Activated T-cell treated with anti-CD3 and anti-CD28 coated beads for 24 hours (primary cell): ENCODE measurements at places on chromosomes 7 and 10.

- DNase-seq: no peak
Observed at GRCh38 chr7:134060874-134061273, 66.3 kb upstream of the LRGUK start.

GRCh38 chr7:44633254-44634186 is 27.1 kb downstream of the OGDH start:
- no peak for DNase-seq

- DNase-seq: no peak
Observed at GRCh38 chr7:40463446-40463845, 328.6 kb downstream of the SUGCT start.

- DNase-seq: peak; percentile 13
Observed at GRCh38 chr7:116952635-116953371, 498 bp upstream of the ST7 start.

GRCh38 chr10:31083765-31084184 is 52.1 kb upstream of the ZNF438 start:
- DNase-seq: peak; percentile 68

DNA sequence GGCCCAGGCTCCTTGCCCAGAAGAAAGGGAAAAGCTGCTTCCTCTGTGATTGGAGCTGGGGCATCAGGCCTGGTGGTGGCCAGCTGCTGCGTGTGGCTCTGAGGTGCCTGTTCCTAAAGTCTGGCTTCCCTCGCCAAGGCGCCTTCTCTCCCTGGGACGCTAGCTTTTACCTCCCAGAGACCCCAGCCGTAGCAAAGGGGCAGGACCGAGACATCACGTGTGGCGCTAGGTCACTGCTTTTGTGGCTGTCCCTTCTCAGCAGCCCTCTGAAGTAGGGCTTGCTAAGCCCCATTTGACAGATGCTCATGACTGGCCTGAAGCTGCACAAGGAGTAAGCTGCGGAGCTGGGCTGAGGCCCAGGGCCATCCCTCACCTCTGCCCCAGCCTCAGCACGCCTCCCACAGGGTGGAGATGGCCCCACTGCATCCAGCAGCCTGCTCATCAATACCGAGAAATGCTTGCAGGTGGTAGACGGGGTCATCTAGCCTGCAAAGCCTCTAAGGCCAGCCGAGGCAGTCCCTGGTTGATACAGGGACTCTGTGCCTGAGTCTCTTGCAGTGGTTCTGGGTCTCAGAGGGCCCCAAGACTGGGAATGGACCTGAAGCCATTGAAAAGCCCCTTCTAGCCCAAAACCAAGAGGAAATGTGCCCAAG is 171.2 kb downstream of the LCOR start:
- DNase-seq: no peak

DNA sequence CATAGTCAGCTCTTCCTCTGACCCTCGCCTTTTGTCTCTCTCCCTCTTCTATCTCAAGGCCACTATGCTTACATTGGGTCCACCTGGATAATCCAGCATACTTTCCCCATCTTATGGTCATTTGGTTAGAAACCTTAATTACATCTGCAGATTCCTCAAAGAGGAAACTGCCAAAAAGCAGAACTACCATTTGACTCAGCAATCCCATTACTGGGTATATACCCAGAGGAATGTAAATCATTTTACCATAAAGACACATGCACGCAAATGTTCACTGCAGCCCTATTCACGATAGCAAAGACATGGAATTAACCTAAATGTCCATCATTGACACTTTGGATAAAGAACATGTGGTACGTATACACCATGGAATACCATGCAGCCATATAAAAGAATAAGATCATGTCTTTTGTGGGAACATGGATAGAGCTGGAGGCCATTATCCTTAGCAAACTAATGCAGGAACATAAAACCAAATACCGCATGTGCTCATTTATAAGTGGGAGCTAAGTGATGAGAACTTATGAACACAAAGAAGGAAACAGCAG is 114.8 kb upstream of the NPY start:
- no peak for DNase-seq

- DNase-seq: peak; percentile 23
Observed at GRCh38 chr10:12214763-12215218, 18.8 kb downstream of the CDC123 start.

DNA sequence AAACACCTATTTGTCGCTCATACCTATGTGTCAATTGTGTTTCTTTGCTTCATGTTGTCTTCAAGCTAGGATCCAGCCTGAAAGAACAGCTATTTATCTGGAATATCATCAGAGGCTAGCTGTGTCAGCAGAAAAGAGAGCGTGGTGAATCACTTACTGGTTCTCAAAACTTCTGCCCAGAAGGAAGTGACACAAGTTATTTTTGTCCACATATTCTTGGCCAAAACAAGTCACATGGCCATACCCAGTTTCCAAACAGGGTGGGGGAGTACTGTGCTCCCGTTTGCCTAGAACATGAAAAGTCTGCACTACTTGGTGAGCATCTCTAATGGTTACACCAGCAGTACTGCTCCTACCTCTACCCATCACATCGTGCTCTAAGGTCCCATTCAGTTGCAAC is 160.9 kb upstream of the CSTF2T start:
- DNase-seq: no peak

DNA sequence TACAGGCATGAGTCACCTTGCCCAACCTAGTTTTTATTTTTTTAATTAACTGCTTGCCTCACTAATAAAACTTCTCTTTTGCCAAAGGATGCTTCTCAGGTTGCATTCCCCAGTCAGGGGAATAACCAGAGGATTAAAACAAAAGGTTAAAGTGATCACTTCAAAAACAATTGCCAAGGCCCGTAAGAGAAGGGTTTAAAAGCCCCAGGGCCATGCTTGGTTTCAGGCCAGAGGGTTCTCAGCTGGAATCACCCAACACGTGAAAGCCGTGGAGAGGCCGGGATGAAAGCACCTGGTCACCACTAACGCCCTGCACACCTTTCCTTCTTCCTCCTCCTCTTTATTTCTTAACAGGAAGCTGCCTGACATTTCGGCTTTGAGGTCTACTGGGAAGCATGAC is 587.5 kb downstream of the PTPRN2 start:
- no peak for DNase-seq

DNA sequence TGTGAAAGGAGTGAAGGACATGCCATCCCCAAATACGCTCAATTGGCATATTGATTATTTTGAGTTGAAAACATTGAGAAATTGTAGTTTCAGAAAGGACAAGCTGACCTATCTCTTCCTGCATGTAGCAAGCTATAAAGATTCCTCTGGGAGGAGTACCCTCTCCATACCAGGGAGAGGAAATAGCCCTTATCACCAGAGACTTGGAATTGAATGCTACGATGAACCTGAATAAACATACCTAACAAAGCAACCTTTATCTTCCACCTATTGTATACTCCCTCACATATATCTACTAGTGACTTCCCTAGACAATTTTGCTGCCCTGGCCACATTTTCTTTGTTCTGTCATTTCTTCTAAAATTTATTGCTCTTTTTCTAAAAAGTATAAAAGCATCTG is 150.2 kb upstream of the EEPD1 start:
- no peak for DNase-seq

- no peak for DNase-seq
Observed at GRCh38 chr7:101390901-101391301, 28.2 kb downstream of the COL26A1 start.

DNA sequence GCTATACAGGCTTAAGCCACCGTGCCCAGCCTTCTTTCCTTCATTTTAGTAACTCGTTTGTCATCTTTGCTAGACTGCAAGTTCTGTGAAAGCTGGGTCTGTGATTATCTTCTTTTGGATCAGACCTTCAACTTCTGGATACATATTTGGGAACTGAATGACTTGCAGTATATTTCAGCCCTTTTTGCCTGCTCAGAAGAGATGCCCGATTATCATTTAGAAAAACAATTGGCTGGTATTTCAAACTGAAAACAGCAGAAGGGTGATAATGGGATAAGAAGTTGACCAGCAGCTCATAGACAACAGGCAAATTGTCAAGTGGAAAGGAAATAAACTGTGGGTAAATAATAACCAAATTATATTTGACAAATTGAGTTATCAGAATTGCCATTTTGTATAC is 14.6 kb downstream of the RSBN1L start:
- DNase-seq: no peak

DNA sequence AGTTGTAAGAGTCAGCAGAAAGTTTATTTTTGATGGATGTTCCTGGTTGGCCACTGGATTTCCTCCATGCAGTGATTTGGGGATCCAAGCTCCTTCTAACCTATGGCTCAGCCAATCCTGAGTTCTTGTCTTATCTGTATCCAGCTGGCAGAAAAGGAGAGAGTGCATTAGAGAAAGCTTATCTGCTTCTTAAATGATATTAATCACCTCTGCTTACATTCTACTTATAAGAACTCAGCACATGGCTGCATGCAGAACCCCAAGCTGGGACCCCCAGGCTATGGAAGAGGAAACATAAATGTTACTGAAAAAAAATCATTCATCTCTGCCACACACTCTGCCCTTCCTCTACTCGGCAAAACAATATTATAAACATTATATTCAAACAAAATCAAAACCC is 739.8 kb upstream of the AUTS2 start:
- DNase-seq: no peak

DNA sequence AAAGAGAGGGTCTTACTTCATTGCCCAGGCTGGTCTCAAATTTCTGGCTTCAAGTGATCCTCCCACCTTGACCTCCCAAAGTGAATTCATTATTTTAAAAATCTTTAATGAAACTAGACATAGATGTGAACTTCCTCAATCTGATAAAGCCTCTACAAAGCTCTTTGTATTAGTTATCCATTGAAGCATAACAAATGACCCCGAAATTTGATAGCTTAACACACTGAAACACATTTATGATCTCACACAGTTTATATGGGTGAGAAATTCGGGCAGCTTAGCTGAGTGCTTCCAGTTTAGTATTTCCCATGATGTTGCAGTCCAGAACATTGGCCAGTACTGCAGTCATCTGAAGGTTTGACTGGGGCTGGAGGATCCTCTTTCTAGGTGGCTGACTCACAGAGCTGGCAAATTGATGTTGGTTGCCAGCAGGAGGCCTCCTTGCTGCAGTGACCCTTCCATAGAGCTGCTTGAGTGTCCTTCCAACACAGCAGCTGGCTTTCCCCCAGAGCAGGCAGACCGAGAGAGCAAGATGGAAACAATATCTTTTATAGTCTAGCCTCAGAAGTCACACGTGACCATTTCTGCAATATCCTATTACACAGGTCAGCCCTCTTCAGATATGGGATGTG is 16.6 kb upstream of the WNT8B start:
- no peak for DNase-seq

DNA sequence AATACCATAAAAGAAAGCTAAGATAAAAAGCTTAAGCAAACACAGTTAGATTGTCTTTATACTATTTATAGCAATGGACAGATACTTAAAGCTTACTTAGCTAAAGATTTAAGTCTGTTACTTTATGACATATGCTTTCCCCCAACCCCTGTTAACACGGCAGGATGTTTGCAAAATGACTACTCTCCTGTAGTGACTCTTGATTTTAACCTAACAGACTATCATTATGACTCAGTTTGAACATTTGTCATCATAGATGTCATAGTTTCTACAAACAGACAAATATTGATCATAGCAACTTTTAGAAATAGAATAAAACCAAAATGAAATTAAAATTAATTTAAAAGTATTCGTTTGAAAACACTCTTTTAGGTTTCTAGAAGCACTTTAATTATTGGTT is 7.8 kb upstream of the COMMD3 start:
- DNase-seq: no peak

DNA sequence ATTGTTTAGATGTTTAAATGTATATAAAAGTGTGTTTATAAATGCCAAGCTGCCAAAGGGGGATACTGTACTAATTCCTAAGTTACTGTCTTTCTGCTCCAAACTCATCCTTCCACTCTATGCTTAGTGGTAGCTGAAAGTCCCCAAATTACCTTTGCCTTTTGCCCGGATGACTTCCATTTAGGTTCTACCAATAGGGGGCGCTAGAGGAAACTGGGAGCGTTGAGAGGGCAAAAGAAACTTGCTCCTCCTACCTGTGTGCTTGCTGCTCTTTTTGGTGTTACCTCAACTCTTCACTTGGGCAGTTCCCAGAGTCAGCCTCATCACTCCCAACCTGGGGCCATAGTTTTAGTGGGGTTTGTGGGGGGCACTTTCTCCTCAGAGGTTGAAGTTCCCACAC is 5.9 kb upstream of the OR2A25 start:
- DNase-seq: no peak

- DNase-seq: no peak
Observed at GRCh38 chr7:158840604-158841003, 11.3 kb upstream of the ESYT2 start.

DNA sequence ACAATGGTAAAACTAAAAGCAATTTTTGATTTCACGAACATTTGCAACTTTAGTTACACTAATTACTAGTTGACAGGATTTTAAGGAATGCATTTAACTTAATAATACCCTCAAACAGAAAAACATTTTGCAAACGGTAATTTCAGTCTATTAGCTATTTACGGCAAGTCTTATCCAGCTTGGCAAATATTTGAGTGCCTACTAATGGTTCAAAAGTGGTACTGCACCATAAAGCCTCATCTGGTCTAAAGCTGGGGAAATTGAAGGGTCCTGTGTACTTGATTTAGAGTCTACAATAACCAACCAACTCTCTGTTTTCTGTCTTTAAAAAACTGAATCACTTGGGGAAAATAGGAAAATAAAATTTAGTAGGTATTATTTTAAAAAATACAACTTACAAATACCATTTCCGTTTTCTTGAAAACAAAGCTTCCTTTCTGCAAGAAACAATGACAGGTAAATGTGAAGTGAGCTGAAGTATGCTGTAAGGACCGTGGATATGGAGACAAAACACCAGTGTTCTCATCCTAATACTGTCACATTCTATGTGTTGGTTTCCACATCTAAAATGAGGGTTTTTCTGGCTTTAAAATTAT is 142.3 kb downstream of the VPS50 start:
- no peak for DNase-seq

GRCh38 chr7:17234030-17234397 is 64.4 kb upstream of the AHR start:
- peak; percentile 11 for DNase-seq

DNA sequence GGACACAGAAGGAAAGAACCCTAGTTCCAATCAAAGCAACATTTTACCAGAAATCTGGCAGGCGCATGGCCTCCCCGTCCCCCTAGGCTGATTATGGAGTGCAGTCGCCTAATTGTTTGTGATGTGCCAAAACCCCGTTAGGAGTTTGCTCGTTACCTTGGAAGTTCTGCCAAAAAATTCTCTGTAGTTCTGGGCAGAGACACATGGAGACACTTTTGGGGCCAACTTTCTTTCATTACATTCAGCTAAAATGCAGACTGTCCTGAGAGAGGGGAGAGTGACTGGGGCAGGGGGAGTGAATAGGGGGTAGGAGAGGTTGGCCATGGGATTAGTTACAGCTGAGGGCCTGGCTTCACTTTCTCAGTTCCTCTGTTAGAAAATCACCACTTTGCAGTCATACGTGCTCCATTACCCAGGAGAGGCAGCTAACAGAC is 158.0 kb upstream of the NPVF start:
- no peak for DNase-seq

DNA sequence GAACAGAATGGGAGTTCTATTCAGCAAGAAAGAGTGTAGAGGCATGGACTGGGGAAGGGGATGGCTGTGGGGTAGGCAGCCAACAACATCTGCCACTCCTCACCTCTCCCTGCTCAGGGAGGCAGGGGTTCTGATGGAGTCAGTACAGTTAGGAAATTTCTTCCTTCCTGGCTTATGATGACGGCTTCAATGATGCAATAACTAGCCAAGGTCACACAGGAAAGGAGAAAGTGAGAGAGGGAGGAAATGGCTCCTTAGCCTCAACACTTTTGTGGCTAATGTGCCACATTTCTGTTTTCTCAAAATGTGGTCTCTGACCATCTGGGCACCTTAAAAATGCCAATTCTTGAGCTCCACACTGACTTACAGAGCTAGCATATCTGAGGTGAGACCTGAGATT is 79.3 kb upstream of the PDZD8 start:
- no peak for DNase-seq

- no peak for DNase-seq
Observed at GRCh38 chr10:131142517-131143380, 168.8 kb downstream of the TCERG1L start.
